ENCODE measurements at places on chromosomes 16 and 17.

DNA sequence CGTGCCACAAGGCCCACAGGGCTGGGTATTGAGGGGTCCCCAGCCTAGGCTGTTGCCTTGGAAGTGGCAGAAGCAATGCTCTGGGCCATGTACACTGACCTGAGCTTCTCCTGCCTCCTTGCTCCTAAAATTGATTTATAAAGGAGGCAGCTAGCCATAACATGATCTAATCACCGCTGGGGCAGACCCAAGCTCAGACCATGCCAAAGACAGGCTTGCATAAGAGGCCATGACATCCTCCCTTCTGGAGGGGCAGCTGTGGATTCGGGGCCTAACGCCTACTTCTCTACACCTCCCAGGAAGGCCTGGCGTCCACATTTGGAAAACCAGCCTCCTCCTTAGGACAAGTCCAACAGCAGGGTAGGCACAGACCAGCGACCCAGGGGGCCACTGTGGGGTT lies 12.3 kb downstream of the HSD11B2 start:
- no peak for DNase-seq

GRCh38 chr17:19744492-19744891 lies 3.6 kb downstream of the ALDH3A1 start:
- no peak for DNase-seq

DNA sequence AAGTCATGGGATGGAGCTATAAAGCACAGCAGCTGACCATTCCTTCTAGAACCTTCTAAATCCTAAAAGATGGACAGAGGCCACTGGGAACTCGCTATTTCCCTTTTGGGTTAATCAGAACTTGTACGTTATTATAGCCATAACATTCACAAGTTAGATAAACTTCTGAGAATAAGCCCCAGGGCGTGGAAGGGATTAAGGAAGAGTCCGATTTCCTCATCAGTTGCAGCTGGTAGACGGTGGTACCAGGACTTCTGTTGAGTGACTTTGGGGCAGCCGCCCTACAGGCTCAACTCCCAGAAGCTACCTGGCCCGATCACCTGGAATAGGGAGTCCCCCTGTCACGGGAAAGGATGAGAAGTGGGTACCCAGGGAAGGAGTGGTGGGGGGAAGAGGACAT lies 370.1 kb upstream of the ZFHX3 start:
- no peak for DNase-seq

DNA sequence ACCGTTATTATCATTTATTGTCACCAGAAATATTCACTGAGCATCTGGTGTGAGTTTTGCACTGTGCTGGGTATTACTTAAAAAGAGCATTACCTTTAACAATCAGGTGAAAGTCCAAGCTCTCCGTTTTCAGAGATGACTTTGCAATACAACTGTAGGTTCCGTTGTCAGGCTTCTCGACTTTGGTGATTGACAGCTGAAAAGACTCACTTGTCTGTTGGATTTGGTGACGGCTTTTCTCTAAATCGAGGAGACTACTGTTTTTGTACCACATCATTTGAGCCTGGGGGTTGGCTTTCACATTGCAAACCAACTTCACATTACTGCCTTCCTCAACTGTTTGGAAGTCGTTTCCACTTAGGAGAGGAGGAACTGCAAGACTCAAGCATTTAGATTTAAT lies 9.1 kb downstream of the TMIGD1 start:
- no peak for DNase-seq

- DNase-seq: no peak
Observed at GRCh38 chr16:19147126-19147525, 20.9 kb upstream of the SYT17 start.

DNA sequence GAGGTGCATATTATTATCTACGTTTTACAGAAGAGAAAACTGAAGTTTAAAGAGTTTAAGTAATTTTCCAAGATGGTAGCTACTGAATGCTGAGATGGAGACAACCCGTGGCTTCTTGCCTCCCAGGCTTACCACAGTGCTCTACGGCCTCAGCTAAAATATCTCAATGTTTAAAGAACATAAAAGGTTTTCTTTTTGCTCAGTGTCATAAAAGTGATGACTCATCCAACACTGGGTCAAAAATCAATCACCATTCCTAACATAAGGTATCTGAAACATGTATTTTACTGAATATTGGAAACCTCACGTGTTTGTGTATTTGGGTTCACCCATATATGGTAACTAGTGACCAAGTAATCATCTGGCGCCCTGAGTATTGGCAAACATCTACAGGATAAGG lies 18.4 kb downstream of the ABCA9 start:
- DNase-seq: no peak

DNA sequence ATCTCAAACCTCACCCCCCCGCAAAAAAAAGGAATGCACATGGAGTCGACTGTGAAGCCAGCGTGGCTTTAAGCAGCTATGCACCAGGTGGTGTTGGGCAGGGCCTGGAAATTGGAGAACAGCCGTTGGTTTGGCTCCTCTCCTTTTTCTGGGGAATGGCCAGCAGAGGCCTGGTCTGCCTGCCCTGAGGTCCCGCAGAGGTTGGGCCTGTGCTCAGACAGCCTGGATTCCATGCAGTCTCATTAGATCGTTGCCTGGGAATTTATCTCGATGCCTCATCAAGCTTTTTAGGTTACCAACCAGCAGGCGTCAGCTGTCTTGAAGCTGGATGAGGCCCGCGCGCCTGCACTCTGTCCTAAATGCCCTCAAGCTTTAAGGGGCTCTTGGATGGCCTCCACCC lies 9.8 kb downstream of the SLC12A3 start:
- DNase-seq: no peak

GRCh38 chr17:63189930-63190329 lies 223.9 kb downstream of the TANC2 start:
- no peak for DNase-seq

GRCh38 chr16:50253514-50253910 lies 12.8 kb upstream of the ADCY7 start:
- DNase-seq: no peak

DNA sequence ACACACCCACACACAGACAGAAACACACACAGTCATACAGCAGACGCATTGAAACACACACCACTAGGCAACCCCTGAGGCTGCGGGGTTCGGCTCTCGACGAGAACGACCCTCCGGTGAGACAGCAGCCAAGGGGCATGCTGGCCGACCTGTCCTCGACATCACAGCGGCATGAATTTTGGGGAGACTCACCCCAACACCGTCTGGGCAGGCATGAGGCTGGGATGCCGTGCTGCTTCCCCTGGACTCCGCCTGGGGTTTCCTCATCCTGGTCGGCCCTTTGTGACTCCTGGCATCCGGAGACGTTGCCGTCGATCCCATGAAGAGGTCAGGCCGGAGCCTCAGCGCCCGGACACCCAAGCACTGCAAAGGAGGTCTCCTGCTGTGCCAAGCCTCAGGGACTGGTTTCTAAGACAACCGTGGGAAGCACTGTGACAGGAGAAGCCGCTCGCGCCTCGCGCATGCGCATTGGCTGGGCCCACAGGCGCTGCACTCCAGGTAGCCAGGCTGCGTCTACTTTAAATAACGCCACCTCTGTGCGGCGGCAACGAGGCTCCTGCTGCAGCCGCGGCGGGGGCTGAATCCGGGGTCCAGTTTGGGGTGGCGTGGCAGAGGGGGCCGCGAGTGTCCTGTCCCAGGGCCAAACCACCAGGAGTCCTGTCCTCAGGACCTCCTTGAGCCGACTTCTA lies 13.8 kb upstream of the KCNJ18 start:
- no peak for DNase-seq

DNA sequence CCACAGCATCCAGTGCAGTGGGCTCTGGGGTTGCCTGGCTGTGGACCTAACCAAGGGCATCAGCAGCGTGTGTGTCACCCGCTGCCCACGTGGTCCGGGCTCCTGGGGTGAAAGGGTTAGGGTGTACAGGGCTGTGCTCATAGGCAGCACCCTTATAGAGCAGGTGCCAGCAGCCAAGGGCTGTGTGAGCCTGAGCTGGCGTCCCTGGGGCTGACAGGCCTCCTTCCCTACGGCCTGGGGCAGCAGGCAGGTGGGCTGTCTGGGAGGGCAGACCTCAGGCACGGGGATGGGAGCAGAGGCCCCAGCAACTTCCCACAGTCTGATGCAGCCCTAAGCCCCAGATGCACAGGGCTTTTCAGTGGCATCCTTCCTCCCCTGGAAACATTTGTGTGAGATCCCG lies 13.9 kb downstream of the CD300A start:
- DNase-seq: no peak

DNA sequence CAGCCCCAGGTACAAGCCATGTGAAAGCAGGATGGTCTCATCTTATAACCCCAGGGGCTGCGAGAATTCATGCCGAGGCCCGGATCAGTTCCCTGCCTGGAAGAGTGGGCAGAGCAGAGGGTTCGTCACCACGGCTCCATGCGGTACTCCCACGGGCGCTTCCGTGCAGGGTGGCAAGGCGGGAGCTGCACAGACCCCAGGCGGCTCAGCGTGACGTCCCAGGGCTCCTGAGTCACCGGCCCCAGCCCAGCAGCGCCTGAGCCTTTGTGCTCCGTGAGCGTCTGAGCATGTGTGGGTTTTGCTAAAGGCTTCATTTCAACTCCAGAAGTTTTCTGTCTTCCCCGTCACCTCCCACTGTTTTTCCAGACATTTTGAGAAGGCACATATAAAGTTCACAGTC lies 71.2 kb upstream of the CHMP6 start:
- DNase-seq: no peak

DNA sequence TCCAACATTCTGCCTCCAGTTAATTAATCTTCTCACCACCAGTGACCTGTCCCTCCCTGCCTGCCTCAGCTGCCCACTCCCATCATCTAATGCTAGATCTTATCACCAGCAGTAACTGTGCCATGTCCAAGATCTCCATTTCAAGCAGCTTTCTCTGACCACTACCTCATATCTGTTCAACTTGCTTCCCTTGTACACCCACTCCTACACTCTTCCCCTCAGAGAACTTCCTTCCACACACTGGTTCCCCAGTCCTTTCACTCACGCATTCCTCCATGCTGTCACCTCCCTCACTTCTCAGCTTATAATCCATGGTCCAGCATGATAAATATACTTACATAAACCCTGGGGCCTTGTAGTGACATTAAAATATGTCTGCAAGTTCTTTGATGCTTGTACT lies 31.8 kb upstream of the DYNLL2 start:
- no peak for DNase-seq

- DNase-seq: no peak
Observed at GRCh38 chr17:17127730-17128291, 78.3 kb downstream of the PLD6 start.

DNA sequence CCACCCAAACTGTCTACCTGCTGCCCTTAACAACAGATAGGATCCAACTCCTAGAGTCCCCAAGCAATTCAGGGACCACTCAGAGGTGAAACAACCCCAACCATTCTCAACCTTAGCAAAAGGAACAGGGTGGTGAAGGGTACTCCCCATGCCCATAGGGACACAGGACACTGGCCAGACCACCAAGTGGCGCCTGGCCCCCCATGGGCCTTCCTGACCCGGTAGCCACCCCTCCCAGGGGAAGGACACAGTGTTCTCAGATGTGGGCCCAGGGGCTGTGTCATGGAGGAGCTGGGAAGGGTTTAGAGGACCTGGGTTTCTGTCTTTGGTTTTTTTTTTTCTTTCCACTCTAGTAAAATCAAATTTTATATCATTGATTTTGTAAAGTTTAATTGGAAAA lies 9.7 kb upstream of the SLC25A39 start:
- DNase-seq: no peak
